ENCODE measurements at places on chromosomes 1 and 21.

DNA sequence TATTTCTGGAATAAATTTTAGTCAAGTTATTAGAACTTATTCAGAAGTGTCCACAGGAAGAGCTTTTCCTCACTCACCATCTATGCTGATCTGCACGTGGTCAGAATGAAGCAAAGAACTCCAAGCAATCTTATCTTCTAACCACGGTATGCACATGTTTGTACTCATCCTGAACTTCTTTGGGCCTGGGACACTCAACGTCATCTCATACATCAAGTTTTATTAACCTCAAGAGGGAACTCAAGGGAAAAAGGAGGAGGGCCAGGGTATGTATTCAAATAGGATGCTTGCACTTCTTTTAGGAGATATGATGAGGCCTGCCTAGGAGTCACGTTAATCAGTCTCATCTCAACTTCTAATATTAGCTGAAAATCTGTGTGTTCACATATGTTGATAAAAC, 142.5 kb downstream of the C1orf94 start:
- DNase-seq: no peak

GRCh38 chr1:110608247-110608646, 2.1 kb upstream of the KCNA2 start:
- no peak for DNase-seq

DNA sequence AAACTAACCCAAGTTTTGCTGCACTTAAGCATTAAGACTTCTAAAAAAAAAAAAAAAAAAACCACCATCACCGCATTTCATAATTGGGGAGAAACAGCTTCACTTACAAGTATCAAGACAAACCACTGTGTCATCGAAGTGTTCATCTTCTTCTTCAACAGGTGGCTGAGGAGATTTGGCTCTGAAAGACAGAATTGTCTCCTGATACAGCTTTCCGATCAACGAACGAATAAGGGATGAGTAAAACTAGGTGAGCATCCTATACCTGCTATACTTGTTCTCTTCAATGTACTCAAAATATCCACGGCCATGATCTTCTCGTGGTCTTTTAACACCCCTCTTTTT, 2.0 kb downstream of the HNRNPU start:
- DNase-seq: no peak

DNA sequence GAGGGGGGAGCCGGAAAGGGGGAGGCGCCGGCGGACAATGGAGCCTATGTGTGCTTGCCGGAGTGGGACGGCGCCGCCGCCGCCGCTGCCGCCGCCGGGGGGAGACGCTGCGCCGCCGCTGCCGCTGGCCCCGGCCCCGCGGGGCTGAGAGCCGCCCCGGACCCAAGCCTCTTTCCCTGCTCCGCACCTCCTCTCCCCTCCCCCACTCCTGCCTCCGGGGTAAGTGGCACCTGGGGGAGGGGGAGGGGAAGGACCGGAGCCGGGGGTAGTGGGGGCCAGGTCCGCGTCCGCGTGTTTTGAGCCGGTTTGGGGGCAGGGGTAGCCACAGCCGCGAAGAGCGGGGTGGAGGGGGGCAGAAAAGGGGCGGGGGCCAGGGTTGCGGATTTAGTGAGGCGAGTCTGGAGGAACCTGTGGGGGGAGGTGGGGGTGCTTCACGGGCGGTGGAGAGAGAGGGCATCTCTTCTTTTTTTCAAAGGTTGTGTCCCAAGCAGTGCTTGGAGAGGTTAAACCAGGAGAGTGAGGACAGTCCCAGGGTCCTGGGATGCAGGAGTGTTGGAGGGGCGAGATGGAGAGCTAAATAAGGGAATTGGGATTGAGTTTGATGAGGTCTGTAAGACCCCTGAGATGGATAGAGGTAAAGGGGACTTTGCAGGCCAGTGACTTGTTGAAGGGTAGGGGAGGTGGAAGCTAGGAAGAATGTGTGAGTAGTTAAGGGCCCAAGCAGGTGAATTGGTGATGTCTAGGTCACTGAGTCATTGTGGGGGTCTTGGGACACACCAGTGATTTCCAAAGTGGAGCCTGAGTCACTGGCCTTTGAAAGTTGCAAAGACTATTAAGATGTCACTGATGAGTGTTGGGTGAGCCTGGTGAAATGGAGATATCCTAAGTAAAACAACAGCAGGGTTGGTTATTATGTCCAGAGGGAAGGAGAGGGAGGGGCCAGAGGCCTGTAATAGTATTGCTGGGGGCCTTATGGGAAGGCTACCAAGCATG, 59.1 kb downstream of the BCL9 start:
- no peak for DNase-seq

DNA sequence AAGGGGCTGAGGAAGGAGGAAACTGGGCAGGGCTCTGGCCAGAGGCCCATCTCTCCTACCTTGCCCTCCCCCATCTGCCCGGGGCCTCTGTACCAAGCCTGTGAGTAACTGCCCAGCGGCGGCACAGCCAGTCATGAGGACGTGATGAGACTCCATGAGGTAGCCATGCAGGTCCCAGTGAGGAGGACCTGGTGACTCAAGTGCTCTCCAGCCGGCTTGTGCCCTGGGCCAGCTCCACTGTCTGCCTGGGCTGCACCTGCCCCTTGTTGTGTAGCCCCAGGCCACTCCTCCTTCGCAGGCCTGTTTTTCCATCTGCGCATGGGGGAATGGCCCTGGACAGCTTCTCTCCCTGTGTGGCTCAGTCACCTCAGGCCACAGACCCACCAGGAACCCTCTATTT, 42.0 kb upstream of the PADI1 start:
- no peak for DNase-seq

GRCh38 chr1:86538775-86539174, 8.1 kb upstream of the CLCA4 start:
- DNase-seq: no peak

DNA sequence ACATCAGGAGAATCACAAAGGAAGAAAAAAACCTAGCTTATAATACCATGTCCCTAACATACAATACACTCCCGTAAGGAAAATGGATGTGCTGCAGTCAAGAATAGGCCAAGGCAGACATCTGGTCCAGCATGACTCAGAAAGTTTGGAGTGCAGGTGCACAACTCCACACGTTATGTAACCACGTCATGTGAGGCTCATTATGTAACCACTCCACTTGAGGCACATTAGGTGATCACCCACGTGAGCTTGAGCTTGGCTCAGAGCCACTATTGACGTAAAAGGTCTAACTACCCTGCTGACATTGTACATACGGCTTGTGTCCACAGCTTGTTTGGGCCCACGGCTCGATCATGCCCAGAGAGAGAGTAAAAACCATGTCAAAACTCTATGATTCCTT, 99.8 kb upstream of the C1orf21 start:
- DNase-seq: no peak

GRCh38 chr1:225360119-225360518, 67.7 kb downstream of the LBR start:
- DNase-seq: no peak
